ENCODE measurements at places on chromosomes 4 and X.

- no peak for DNase-seq
Measured at GRCh38 chr4:108561116-108561515, 59.3 kb upstream of the RPL34 start.

DNA sequence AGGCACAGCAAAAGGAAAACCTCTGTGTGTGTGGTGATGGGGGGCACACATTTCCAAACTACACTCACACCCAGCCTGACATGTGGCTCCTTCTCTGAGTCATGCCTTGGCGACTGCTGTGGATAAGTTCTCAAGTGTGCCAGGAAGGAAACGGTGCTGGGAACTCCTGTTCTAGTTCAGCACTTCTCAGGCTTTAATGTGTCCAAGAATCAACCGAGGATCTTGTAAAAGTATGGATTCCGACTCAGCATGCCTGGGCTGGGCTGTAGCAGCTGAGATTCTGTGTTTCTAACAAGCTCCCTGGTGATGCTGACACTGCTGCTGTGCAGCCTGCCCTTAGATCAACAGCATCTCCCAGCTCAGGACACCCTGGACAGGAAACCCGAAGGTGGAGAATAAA is 20.2 kb downstream of the CLNK start:
- DNase-seq = peak; percentile 85

DNA sequence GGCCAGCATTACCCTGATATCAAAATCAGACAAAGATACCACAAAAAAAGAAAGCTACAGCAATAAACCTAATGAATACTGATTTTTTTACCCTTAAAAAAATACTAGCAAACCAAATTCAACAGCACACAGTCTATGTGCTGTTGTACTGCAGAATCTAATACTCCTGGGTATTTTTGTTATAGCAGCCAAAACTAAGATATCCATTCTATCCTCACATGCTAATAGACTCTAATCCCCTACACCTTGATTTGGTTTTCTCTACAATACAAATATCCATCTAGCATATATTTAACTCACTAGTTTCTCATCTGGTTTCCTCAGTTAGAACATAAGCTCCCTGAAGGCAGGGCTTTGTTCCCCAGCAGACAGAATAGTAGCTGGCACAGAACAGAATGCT is 12.4 kb downstream of the CLOCK start:
- DNase-seq = no peak

GRCh38 chrX:13520936-13521335 is 48.5 kb upstream of the EGFL6 start:
- no peak for DNase-seq

DNA sequence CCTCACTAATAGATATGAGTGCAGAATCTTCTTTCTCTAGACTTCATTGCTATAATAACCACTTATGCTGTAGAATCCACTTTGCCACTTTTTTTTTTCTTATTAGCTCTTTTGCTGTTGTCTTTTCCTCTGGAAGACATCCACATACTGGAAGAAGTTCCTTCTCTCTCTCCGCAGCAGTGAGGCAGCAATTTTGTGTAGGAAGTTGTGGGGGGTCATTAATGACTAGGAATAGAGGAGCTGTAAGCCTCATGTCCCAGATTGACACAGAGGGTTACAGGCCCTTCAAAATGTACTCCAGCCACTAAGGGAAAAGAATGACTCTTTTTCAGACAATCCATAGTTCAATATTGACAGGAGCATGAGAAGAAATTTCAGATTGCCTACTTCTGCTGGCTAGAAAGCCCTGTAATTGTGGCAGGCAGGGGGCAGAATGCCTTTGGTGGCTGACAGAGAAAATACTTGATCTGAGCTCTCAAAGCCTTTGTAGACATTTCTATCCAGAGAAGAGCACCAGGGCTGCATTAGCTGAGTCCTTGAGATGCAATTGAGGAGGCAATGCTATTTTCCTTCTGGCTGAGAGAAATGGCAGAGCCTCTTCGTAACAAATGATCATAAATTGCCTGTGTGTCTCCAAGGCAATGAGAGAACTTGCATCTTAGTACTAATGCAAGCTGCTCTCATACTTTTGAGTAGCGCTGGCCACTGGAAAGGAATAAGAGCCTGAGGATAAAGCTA is 856.2 kb downstream of the STIM2 start:
- no peak for DNase-seq

- DNase-seq = no peak
Measured at GRCh38 chrX:119999087-119999634, 55.6 kb upstream of the NKAP start.

DNA sequence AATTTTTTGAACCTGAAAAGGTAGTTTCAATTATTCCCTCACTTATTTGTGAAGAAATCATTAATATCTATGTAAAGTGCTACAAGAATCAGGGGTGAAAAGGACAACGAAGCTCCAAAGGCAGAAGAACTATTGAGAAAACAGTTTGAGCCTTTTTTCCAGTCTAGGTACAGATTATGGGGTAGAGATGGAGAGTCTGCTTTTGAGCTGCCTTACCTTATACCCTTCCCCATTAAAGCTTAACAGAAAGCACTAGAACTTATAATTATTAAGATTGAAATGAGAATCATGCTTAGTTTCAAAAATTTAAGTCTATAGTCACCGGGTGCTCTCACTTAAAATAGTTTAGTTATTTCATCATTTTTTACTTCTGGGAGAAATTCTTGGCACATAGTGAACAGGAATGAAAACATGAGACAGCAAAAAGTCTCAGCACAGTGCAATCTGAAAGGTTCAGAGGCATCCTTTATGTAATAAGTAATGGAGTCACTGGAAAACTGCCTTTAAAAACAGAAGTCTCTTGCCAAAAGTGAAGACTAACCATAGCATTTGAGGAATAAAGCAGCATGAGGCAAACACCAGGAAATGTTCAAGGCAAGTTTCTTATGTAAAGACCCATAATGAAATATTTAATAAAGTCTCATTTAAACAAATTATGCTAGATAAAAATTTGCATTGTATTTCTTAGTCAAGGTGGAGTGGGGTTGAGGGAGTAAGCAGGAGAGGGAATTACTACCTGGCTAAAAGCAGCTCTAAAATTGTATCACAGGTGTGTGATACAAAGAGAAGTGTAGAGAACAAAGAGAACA is 5.1 kb upstream of the DCLK2 start:
- peak; percentile 65 for DNase-seq
